Stomach (tissue), 19 donors: ENCODE measurements at places on chromosomes 3 and 15. TPM values are rescaled to one million over a fixed set of nuclear protein-coding genes. Genes with fewer than 3 reads are reported as not detected.

COL6A5 gene
- total RNA-seq: not detected

DNA sequence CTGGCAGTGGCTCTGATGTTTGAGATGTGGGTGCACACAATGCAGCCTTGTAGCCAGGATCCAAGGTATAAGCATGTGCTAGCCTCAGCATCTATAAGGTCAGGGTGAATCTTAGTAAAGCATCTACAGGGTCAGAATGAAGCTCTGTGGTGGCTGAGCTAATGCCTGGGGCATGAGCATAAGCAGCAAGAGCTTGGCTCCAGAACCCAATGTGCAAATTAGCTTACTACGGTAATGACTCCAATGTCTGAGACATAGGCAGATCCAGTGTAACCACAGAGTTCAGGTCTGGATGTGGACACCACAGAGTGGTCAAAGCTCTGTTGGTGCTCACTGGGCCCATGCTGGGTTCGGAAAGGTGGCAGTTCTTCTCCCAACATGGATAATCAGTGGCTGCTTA is 304.5 kb upstream of the NECTIN3 start:
- DNase-seq: no peak

SCAANT1 gene
- not detected for total RNA-seq

DNA sequence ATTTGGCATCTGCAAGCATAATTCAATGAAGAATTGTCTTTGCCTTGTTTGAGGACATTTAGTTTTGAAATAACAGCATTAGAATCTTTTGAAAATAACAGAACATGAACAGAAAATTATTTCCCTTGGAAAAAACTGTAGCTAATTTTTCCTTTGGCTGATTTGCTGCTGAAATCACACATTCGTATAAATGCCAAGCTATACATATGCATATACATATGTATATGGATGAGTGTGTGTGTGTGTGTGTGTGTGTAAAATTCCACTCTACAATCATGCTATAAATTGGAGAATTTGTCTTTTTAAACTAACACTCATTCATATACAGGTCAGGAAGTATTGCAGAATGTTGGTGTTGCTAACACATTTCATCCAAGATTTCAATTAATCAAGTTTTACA is 57.9 kb downstream of the SAMMSON start:
- DNase-seq: no peak

KIF15 gene
- total RNA-seq: 9.3 TPM

GRCh38 chr3:179348325-179349013 is 960 bp downstream of the MFN1 start:
- DNase-seq: no peak

DNA sequence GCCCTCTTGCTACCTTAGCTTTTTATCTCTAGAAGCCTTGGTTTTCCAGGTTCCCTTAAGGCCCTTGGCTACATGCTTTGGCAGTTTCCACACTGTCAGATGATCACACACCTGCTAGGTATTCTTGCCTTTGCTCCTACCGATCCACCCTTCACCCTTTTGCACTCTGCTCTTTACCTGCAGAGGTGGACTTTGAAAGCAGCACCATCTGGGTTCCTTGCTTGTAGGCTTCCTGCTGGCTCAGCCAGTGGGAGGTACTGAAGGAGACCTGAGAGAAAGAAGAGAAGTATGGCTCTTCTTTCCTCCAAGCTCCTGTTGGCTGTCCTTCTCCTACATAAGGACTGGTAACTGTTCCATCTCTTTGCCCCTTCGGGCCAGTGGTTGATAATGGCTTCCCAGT is 7.3 kb upstream of the ZNF592 start:
- DNase-seq: peak; percentile 45

DNA sequence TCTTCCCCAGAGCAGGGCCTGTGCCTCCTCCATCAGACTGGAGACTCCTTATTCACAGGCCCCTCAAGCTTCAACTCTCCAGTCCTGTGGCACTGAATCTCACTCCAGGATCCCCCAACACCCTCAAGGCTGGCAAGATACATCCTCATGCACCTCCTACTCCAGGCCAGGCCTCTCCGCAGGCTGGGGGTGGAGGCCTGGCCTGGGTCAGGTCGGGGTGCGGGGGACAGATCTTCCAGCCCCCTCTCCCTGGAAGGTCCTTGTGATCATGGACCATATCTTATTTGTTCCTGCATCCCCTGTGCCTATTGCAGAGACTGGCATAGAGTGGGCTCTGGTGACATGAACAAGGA is 147.3 kb downstream of the SMAD6 start:
- no peak for DNase-seq

DNAH12 gene
- not detected for total RNA-seq

TMEM212 gene
- total RNA-seq: not detected

- no peak for DNase-seq
Observed at GRCh38 chr15:90845201-90845949, 23.0 kb upstream of the FURIN start.

GRCh38 chr3:50317300-50317699 is 5.2 kb downstream of the HYAL2 start:
- peak; percentile 70 for DNase-seq

DNA sequence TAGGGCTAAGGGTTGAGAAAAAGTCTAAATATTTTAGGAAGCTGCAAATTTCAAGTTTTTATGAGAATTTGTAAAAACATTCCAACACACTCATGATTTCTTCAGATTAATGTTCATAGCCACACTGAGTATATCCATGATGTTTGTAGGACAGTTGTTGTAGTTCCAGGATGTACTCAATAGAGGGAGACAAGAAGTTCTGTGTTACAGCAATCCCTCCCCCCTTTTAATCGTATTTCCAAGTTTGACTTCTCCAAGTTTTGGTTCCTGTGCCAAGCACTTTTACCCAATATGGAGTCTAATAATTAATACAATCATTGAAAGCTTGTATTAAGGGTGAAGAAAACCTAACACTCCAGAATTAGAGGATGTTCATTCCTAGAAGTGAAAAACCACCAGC is 143.4 kb downstream of the FEZF2 start:
- DNase-seq: no peak

UBR1 gene
- total RNA-seq: 25.4 TPM

- DNase-seq: no peak
Observed at GRCh38 chr15:81291916-81292522, 31.9 kb downstream of the STARD5 start.

CCDC39 gene
- not detected for total RNA-seq

RGMA gene
- total RNA-seq: 46.0 TPM

KIF23 gene
- 17.1 TPM for total RNA-seq

CRABP1 gene
- not detected for total RNA-seq

RLBP1 gene
- total RNA-seq: not detected

- DNase-seq: peak; percentile 70
Observed at GRCh38 chr3:159824333-159824732, 164.3 kb upstream of the IL12A start.

- DNase-seq: no peak
Observed at GRCh38 chr3:133820889-133821675, 15.5 kb downstream of the SRPRB start.

DNA sequence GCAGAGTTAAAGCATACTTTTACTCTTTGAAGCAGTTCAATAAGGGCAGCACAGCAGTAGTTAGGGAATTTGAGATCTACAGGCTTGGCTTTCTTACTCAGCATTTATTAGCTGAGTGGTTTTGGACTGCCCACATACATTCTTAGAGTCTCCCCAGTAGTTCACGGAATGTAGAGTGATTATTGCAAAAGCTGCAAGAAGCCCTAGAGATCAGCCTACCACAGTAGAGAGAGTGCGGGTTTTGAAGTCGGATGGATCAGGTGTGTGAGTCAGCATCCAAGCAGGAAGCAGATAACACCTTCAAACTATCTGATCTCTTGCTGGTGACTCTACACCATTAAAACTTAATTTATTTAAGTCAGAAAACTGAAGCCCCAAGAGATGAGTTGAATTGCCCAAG is 171.9 kb downstream of the SYNPR start:
- no peak for DNase-seq

DNA sequence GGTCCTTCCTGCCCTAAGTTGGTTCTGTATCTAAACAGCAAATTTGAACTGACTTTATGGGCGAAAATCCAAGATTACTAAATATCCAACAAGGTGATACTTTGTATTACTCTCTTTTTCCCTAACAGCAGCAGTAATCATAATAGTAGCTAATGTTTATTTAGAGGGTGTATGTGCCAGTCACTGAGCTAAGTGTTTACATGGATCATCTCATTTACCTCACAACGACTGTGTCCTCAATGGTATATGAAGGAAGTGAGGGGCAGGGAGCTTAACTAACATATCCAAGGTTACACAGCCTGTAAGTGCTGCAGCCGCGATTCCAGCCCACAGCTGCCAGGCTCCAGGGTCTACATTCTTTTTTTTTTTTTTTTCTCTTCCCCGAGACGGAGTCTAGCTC is 10.3 kb upstream of the LRRC34 start:
- DNase-seq: no peak

SMCO1 gene
- not detected for total RNA-seq

- no peak for DNase-seq
Observed at GRCh38 chr15:99054892-99055291, 47.3 kb upstream of the PGPEP1L start.

PLSCR2 gene
- total RNA-seq: not detected

DNA sequence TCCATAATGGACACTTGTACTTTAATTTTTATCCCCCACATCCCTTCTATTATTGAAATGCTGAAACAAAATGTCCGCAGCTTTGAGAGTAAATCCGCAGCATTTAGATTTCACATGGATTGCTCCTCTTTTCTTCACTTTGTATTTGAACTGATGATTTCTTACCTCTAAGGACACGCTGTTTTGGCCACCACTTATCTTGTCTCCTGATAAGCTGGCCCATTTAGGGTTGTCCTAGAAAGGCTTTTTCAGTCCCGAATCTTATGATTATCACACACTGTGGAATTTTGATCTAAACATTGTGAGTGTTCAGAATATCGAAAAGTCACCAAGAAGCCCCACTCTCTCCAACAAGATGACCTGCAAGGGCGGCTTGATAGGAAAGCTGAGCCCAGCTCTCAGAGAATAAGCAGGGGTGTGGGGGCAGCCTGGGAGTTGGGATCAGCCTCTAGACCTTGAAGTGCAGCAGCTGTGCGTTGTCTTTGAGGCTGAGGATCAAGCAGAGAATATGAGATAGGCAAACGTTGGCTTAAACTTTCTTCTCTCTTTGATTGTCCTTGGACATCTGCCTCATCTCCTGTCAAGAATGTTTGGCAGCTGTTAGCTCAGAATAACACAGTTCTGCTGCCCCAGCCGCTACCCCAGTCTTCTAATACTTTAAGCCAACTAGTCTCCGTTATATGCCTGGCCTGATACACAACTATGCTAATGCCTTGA is 399.7 kb upstream of the NR2F2 start:
- peak; percentile 20 for DNase-seq

GRCh38 chr3:24714436-24714835 is 219.8 kb upstream of the THRB start:
- peak; percentile 13 for DNase-seq

DNA sequence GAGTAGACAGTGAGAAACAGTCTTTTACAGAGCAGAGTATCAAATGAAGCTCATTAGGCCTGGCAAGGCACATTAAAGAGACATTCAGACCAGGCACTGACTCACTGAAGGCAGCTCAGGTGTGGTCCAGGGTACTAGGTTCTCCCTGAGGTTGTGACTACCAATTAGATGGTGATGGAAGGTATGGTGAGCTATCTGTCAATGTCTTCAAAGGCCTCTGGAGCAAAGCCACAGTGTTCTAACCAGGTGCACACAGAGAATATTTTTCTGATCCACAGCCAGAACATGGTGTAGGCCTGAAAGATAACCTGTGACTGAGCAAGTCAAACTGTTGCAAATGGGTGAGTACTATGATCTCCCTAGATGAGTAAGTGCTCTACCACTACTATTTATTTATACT is 51.5 kb downstream of the EOMES start:
- no peak for DNase-seq
